ENCODE measurements at places on chromosomes 7 and 10.

DNA sequence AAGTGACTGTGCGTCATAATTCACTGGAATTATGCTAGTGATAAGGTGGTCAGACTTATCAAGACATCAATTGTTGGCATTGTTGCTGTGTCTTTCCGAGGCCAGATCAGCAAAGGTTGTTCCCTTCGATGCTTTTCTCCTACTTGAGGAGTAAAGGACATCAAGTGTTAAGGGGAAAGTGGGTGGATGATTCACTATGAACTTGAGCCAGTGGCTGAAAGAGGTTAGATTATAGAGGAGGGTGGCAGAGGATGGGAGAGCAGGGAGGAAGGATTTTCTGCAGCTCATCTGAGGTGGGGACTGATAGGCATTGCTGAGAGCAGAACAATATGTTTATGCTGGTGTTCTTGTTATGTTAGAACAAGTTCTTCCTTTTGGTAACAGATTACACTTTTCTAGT, 131.4 kb upstream of the AGR3 start:
- no peaks in the 10 kb centered on the region for H3K4me1 ChIP-seq
- no peak overlapping the region for H3K4me3 ChIP-seq
- no peaks in the 10 kb centered on the region for H3K27me3 ChIP-seq
- H3K27ac ChIP-seq, result no peak overlapping the region

GRCh38 chr7:42573881-42574672, 337.1 kb upstream of the GLI3 start:
- no peak for DNase-seq
- H3K4me1 ChIP-seq, result peaks cover 42% of the 10 kb centered on the region
- no peak overlapping the region for H3K4me3 ChIP-seq

- peaks cover 14% of the 10 kb centered on the region for H3K4me1 ChIP-seq
- DNase-seq, result no peak
- H3K36me3 ChIP-seq, result no peaks in the 10 kb centered on the region
- peak overlapping the region; percentile 62 for H3K27ac ChIP-seq
- H3K4me3 ChIP-seq, result peak overlapping the region; percentile 59
Observed at GRCh38 chr10:86367152-86367951, 757 bp upstream of the GRID1 start.

DNA sequence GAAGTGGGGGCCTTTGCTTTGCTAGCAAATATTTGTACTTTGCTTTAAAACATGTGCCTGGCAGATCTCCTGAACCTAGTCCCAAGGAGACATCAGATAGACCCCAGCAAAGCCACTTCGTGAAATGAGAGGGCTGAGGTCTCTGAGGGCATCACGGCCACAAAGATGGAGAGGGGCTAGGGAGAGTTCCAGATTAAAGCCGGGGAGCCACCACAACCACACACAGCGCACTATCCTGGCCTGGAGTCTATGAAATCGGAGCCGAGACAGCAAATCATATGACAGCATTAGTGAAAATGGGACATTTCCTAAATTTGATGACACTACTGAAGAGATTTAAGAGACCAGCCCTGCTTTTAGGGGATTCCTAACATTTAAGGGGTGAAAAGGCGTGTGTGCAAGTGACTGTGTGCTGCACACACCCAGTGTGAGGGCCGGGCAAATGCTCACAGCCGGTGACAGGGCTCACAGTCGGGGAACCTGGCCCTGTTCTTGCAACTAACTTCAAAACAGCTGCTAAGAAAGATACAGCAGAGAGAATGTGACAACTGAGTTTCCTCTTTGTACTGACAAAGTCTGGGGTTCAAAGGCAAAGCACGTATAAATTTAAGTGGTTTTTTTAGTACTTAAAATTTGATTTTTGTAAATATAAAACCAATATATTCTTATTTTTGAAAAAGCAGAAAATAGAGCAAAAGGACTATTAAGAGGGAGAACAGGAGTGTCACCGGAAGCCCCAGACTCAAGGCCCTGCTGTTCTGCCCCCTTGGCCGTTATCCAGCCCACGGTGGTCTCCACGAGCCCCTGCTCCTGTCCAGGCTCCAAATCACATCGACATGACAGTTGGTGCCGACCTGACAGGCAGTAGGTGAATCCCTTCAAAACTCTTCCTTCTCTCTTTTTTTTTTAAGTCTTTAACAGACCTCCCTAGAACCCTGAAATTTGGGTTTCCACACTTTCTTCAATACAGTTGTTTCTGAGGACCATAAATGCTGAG, 49.5 kb downstream of the VIPR2 start:
- H3K36me3 ChIP-seq, result no peaks in the 10 kb centered on the region
- DNase-seq, result no peak
- H3K27me3 ChIP-seq, result no peaks in the 10 kb centered on the region
- H3K27ac ChIP-seq, result no peak overlapping the region
- peaks cover 12% of the 10 kb centered on the region for H3K4me1 ChIP-seq

DNA sequence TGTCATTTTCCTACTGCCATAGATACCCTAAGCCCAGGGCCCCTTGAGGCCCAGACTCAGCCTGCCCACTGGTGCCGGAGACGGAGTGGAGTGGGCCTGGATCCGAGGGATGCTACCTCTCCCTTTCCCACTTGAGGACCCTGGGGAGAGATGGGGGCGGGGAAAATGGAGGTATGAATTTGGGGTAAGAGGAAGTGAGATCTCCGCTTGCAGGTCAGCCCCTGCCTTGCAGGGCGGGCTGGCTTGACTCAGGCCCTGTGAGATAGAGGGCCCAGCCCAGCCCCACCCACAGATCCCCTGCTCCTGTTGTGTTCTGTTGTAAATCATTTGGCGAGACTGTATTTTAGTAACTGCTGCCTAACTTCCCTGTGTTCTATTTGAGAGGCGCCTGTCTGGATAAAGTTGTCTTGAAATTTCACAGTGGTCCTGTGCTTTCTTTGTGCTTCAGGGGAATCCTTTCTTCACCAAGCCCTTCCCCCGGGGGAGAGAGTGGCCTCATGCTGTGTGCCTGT, 13.2 kb downstream of the YKT6 start:
- no peak for DNase-seq
- H3K4me3 ChIP-seq, result no peak overlapping the region
- peaks cover 4% of the 10 kb centered on the region for H3K36me3 ChIP-seq
- H3K4me1 ChIP-seq, result no peaks in the 10 kb centered on the region
- no peaks in the 10 kb centered on the region for H3K27me3 ChIP-seq

DNA sequence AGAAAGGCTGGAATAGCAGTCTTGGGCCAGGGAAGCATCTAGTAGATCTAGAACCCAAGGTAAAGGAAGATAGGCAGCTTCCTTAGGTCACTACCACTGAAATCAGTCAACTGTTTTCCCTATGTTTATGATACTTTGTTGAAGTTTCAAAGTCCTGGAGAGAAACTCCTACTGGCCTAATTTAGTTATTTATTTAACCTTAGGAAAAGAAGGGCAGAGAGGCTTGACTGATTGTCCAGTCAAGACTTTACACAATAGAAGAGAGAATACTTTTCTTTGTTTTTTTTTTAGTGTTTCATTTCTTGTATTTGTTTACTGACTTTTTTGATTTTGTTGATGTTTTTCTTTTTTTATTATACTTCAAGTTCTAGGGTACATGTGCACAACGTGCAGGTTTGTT, 138.9 kb upstream of the PHYHIPL start:
- no peak overlapping the region for H3K27ac ChIP-seq
- H3K4me1 ChIP-seq, result no peaks in the 10 kb centered on the region
- H3K36me3 ChIP-seq, result no peaks in the 10 kb centered on the region

DNA sequence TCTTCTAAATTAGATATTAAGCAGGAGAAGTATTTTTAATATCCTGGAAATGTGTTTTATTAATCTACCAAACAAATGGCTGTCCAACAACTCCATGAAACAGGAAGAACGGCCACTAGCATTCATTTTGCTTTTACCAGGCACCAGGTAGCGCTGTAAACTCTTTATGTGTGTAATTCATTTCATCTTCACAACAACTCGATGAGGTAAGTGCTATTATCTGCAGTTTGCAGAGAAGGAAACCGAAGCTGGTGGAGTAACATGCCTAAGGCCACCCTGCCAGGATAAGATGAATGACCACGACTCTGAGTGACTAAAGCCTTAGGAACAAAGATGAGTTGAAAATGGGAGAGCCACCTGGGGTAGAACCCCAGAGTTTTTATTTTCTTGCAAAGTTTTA, 101.2 kb downstream of the KIAA1217 start:
- no peak overlapping the region for H3K27ac ChIP-seq
- H3K36me3 ChIP-seq, result no peaks in the 10 kb centered on the region
- no peak for DNase-seq
- peaks cover 5% of the 10 kb centered on the region for H3K4me1 ChIP-seq

GRCh38 chr7:77327932-77328628, 88.1 kb downstream of the GSAP start:
- H3K4me1 ChIP-seq, result peaks cover 27% of the 10 kb centered on the region
- H3K27me3 ChIP-seq, result no peaks in the 10 kb centered on the region
- no peak overlapping the region for H3K4me3 ChIP-seq
- no peaks in the 10 kb centered on the region for H3K36me3 ChIP-seq
- no peak for DNase-seq

GRCh38 chr7:67210567-67210966, 213.9 kb downstream of the TYW1 start:
- no peak for DNase-seq
- H3K4me3 ChIP-seq, result no peak overlapping the region
- peaks cover 23% of the 10 kb centered on the region for H3K36me3 ChIP-seq
- H3K27ac ChIP-seq, result no peak overlapping the region

DNA sequence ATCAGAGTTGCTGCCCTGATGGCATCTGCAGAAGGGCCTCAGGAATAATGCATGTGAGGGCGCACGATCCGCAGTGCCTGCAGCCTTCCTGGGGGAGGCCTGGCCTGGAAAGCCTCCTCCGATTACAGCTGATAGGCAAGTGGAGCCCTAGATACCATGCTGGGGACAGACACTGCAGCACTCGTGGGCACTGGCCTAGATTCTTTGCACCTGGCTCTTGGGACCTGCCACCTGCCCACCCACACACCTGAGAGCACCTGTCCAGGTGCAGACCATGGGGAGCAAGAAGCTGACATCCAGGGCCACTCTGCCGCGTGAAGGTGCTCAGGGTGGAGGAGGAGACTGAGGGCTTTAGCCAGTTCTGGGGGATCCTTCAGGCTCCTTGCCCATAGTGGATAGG, 14.8 kb downstream of the YKT6 start:
- no peaks in the 10 kb centered on the region for H3K36me3 ChIP-seq
- no peaks in the 10 kb centered on the region for H3K27me3 ChIP-seq
- no peak for DNase-seq
- H3K4me3 ChIP-seq, result no peak overlapping the region
- peaks cover 3% of the 10 kb centered on the region for H3K4me1 ChIP-seq

- H3K4me1 ChIP-seq, result peaks cover 80% of the 10 kb centered on the region
- no peak for DNase-seq
- peaks cover 100% of the 10 kb centered on the region for H3K36me3 ChIP-seq
- H3K27me3 ChIP-seq, result no peaks in the 10 kb centered on the region
Observed at GRCh38 chr7:143392875-143393266, 11.7 kb downstream of the ZYX start.

DNA sequence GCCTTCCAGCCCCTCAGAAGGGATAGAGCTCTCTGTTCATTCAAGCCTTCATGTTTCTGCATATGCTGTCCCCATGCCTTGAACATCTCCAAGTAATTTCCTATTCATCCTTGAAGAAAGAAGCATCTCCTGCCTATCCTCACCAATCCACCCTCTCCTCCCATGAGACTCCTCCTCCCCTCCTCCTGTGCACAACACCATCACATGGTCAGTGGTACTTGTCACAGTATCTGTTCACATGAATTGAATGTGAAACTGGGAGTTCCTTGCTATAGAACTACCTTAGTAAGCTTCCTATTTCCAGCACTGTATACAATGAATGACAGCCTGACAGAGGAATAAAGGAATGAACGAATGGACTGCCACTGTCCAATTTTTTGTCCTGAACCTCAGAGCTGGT, 115.5 kb downstream of the GFRA1 start:
- no peaks in the 10 kb centered on the region for H3K36me3 ChIP-seq
- no peak overlapping the region for H3K4me3 ChIP-seq
- no peaks in the 10 kb centered on the region for H3K4me1 ChIP-seq

DNA sequence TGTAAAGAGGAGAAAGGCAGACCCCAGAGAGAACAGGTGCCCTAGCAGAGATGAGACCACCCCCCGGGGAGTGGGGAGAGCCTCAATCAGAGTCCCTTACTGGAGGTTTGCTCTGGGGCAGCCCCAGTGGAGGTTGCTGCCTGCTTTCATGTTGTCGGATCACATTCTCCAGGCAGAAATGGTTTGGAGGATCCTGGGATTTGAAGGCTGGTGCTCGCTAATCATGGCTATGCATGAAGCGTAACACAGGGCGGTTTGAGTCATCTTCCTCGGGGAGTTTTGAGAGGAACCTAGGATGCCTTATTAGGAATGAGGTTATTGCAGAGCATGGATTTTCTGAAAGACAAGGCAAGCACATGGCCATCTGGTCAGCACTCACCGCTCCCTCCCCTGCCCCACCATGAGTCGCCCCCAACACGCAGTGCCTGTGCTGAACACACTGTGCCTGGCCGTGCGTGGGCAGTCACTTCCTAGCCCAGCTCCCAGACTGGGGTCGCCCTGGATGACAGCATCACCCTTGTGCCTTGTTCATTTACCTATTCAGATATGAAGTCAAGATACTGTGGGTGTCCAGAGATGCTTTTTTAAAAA, 319.9 kb downstream of the DPP6 start:
- H3K27me3 ChIP-seq, result no peaks in the 10 kb centered on the region
- no peaks in the 10 kb centered on the region for H3K4me1 ChIP-seq
- H3K4me3 ChIP-seq, result no peak overlapping the region
- H3K27ac ChIP-seq, result no peak overlapping the region
- DNase-seq, result no peak
- no peaks in the 10 kb centered on the region for H3K36me3 ChIP-seq

GRCh38 chr10:131082991-131083481, 228.5 kb downstream of the TCERG1L start:
- no peaks in the 10 kb centered on the region for H3K27me3 ChIP-seq
- H3K27ac ChIP-seq, result no peak overlapping the region

DNA sequence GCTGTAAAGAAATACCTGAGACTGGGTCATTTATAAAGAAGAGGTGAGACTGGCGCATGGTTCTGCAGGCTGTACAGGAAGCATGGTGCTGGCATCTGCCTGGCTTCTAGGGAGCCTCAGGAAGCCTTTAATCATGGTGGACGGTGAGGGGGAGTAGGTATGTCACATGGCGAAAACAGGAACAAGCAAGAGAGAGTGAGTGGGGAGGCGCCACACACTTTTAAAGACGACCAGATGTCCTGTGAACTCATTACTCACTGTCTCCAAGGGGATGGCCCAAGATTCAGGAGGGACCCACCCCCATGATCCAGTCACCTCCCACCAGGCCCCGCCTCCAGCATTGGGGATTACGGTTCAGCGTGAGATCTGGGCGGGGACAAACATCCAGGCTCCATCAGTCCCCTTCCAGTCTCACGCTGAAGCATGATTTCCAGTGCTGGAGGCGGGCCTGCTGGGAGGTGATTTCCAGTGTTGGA, 3.2 kb downstream of the ZNF316 start:
- no peak for DNase-seq
- H3K4me3 ChIP-seq, result no peak overlapping the region
- no peaks in the 10 kb centered on the region for H3K27me3 ChIP-seq
- peaks cover 30% of the 10 kb centered on the region for H3K36me3 ChIP-seq
- peaks cover 49% of the 10 kb centered on the region for H3K4me1 ChIP-seq

- DNase-seq, result no peak
- no peaks in the 10 kb centered on the region for H3K36me3 ChIP-seq
- H3K4me1 ChIP-seq, result peaks cover 11% of the 10 kb centered on the region
- no peaks in the 10 kb centered on the region for H3K27me3 ChIP-seq
- H3K4me3 ChIP-seq, result no peak overlapping the region
Observed at GRCh38 chr7:157429680-157430224, 92.9 kb downstream of the DNAJB6 start.
